ENCODE measurements at places on chromosomes 1 and 21.

DNA sequence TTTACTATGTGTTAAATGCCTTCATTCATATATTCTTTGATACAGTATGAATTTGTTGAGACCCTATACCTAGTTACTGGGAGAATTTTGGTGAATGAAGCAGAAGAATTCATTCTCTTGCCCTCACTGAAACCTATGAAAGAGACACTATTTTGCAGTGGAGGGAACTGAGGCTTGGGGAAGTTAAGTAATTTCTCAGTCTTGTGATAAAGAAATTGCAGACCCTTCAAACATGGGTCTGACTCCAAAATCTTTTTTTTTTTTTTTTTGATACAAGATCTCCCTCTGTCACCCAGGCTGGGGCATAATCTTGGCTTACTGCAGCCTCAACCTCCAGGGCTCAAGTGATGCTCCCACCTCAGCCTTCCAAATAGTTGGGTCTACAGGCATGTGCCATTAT, 132.1 kb downstream of the DNM3 start:
- DNase-seq, result no peak

- DNase-seq, result no peak
Observed at GRCh38 chr1:228964178-228965089, 229.2 kb downstream of the RHOU start.

DNA sequence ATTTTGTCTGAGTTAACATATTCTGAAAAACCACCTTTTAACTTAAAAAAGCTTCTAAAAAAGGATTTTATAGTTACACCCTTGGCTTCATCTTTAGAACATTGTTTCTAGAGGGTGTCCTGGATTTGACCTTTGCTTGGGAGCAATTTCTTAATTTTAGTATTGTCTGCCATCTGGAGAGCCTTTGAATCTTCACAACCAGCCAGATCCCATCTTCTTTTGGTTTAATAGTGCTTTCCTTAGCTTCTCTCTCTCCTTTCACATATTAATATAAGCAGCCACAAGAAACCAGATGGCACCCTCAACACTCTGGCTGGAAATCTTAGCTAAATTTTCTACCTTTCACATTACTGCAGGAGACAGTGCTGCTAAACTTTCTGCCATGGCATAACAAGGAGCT, 76.5 kb upstream of the TSPAN2 start:
- DNase-seq, result no peak

- no peak for DNase-seq
Observed at GRCh38 chr1:25055324-25055780, 125.3 kb upstream of the RUNX3 start.

DNA sequence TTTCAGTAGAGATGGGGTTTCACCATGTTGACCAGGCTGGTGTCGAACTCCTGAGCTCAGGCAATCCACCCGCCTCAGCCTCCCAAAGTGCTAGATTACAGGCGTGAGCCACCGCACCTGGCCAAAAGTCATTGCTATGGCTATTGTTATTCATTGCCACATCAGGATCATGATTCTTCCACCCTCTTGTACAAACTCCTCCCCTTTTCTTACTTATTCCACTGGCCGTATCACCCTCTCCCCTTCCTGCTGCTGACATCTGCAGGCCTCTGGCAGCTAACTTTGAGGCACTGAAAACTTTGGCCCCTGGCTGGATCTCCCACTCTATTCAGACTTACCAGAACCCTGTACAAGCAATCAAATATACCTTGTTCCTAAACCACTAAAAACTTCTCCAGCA, 10.9 kb downstream of the TMEM53 start:
- DNase-seq, result no peak

GRCh38 chr1:157407917-157408525, 144.3 kb downstream of the FCRL5 start:
- no peak for DNase-seq

DNA sequence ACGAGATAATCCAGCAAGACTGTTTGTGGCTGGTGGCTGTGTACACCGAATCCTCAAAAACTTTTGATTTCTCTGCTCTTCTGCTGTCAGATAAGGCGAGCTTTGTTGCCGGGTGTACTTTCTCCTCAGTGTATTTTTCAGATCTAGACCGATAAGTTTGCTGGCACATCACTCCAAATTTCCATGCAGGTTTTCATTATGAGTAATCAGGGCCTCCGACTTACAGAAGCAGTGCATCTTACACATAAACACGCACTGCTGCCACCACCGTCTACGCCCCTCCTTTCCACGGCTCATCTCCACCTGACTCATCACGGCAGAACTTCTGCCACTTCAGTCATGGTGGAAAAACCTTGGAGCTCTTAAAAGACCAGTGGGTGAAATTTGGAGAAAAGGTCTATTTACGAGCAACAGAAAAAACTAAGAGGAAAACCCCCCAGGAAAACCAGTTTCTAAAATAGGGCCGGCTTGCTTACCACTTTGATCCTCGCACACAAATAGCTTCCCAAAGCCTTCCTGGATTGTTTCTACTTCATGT, 7.7 kb downstream of the ZBTB21 start:
- DNase-seq, result no peak

DNA sequence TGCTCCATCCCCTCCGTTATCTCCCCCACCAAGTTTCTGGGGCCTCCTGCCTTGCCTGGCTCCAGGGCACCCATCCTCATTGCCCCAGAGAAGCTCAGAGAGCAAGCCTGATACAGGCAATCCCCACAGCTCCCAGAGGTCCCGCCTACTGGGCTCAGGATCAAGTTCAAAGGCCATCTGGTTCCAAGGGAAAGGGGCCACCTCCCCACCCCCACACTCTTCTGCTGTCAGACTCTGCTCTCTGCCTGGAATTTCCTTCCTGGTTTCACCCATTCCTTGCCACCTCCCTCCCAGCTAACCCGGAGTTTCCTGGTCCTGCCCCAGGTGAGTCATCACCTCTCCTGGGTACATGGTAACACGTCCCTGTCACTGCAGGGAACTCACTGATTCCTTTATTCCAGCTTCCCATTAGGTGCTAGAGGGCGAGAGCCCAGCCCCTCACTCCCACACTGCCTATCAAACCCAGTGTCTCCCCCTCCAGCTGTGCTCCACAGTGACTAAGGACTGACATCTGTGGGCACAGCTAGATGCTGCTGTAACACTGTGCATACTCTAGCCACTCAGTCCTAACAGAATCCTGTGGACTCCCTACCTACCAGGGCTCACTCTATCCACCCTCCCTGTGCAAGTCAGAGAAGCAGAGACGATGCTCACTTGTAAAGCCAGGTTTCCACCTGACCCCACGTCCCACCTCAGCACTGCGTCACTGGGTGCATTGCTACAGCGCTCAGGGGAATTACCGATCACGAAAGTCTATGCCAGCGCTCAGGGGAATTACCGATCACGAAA, 21.8 kb downstream of the RSPH1 start:
- DNase-seq, result no peak

GRCh38 chr1:9505143-9505542, 34.1 kb upstream of the SLC25A33 start:
- DNase-seq, result no peak

DNA sequence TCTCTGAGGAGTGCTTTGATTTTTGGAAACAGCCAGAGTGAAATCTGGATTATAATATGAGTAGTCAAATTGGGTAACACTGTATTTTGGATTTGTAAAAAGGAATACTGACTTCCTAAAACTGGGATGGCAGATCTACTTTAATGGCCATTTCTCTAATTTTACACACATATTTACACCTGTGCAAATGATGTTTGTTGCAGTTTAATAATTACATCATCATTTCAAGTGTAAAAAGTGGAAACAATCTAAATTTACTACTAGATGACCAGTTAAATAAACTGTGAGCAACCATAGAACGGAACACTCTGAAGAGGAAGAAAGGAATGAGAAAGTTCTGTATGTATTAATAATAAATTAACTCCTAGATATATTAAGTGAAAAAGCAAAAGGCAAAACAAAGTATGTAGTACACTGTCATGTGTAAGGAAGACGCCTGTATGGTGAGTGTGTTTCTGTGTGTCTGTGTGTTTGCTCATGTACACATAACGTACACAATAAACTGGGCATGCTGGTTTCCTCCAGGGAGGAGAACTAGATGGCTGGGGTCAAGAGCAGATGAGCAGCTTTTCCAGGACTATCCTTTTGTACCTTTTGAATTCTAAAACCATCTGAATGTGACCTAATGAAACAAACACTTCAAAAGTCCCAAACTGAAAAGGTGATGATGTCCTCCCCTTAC, 2.9 kb upstream of the RHEX start:
- DNase-seq, result no peak

- DNase-seq, result no peak
Observed at GRCh38 chr1:237809099-237809498, 81.6 kb downstream of the ZP4 start.

DNA sequence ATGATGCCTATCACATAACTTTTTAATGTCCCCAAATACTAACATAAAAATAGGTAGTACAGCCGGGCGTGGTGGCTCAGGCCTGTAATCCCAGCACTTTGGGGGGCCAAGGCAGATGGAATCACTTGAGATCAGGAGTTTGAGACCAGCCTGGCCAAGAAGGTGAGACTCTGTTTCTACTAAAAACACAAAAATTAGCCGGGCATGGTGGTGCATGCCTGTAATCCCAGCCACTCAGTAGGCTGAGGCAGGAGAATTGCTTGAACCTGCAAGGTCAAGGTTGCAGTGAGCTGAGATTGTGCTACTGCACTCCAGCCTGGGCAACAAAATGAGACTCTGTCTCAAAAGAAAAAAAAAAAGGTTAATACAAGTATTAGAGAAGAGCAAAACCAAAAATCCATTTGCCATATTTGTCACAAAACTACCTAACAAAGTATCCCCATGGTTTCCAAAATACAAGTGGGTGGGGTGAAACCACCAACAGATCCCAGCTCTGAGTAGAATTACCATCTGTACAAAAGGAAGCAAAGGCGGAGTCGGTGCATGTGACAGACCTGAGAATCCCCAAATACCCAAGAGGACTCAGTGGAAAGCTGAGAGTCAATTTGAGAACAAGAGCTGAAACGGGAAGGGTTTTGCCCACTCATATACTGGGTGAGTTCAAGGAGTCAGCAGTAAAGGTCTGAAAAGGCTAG, 113.2 kb downstream of the TOMM20 start:
- DNase-seq, result no peak

DNA sequence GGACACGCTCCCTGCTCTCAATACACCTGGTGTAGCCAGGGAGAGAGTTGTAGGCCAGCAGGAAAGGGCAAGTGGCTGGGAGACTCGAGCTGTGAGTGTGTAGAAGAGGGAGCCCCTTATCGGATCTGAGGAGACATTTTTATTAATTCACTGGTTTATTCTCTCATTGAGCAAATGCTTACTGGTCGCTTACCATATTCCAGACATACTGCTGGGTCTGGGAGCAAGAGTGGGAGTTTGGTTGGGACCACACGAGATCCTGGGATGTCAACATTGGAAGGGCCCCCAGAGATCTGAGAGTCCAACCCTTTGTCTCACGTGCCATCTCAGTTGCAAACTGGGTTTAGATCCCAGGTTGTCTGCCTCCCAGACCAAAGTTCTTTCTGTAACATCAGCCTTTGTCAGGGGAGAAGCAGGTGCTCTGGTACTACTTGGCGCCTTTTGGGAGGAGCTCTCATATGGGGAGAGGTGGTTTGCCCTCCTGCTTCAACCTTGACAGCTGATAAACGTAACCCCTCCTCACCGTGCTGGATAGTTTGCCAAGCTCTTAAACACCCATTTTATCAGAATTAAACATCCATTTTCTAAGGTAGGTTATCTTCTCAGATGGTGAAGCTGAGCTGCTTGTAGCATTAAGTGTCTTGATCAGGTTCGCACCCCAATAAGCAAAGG, 742 bp downstream of the TMEM222 start:
- DNase-seq, result no peak

DNA sequence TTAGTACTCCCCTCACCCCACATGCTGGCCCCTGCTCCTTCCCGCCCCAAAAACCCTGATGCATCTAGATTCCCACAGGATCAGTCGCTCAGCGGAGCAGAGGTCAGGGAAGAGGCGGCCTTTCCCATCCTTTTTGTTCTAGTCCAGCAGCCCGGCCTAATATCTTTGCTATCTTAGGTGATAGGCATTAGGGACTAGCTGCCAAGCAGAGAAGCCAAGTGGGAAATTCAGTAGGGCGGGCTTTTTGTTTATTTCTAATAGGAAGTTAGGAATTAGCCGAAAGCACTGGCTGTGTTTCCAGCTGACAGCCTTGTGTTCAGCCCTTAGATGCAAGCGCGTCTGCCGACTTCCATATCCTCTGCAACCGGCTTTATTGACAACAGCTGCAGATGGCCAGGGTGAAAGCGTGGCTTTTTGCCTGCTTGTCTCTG, 59.0 kb upstream of the BCAR3 start:
- DNase-seq, result no peak

DNA sequence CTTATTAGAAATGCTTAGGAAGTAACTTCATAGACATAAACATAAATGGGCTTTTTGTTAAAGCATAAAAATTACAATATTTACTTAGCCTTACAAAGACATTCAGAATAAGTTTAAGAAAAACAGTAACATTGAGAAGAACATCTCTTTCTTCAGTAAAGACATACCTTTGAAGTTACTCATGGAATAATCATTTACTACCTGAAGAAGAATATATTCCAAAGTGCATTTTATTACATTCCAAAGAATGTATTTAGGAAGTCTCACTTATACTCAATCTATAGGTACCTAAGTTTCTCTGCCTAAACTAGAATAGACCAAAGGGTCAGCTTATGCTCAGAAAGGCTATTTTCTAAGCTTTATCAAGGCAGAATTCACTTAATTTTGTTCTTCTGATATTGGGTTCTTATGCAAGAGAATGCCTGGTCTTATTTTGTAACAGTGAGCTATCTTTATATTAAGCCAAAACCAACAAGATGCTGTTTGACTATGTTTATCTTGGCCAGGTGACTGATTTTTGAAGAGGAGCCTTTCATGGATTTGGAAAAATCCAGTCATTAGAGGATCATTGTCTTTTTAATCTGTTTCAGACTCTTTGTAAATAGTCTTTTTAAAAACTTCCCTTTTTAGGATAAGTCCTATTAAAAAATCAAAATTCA, 110.1 kb downstream of the OLFML2B start:
- no peak for DNase-seq

DNA sequence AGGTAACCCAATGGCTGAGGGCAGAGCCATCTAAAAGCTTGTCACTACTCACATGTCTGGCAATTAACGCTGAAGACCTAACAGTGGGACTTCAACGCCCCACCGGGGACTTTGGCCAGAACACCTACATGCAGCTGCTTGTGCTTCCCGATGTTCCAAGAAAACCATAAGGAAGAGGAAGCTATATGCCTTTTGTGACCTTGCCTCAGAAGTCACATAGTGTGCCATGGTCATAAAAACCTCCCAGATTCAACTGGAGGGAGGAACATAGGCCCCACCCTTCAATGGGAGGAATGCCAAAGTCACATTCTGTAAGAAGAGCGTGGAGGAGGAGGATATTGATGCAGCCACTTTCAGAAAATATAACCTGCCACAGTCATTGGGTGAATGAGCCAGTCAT, 147.8 kb upstream of the MAGI3 start:
- DNase-seq, result no peak

- no peak for DNase-seq
Observed at GRCh38 chr1:188355082-188355481, 1526.3 kb downstream of the PLA2G4A start.

All from activated CD8-positive, alpha-beta memory T cell treated with anti-CD3 and anti-CD28 coated beads for 1 hour (primary cell).